Stimulated activated CD8-positive, alpha-beta memory T cell treated with anti-CD3 and anti-CD28 coated beads, Interleukin-4, amount 100 ng/mL, for 24 hours (primary cell): ENCODE measurements at places on chromosomes 11 and 22.

GRCh38 chr22:50044485-50045118 is 13.5 kb downstream of the TTLL8 start:
- no peak for DNase-seq

DNA sequence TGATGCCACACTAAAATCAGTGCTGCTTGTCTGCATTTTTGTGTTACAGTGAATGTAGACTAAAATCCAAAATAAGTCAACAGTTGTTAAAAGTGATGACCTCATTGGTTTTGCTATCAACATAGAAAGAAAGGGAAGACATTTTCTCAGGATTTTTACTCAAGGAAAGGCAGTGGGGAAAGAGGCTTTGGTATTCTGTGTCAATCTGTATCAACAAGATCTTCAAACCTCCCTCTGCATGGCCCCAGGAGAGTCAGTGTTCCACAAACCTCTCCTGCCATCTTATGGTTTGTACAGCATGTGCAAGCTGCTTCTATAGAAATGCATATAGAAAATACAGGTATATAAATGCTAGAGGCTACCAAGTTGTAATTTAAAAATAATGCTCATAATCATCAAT is 13.8 kb upstream of the OR51M1 start:
- no peak for DNase-seq

GRCh38 chr22:26302726-26303125 is 126.3 kb upstream of the ASPHD2 start:
- DNase-seq: no peak

GRCh38 chr11:104798789-104799188 is 99.5 kb downstream of the CASP12 start:
- no peak for DNase-seq

- DNase-seq: no peak
Observed at GRCh38 chr11:33475993-33476392, 218.8 kb downstream of the HIPK3 start.

DNA sequence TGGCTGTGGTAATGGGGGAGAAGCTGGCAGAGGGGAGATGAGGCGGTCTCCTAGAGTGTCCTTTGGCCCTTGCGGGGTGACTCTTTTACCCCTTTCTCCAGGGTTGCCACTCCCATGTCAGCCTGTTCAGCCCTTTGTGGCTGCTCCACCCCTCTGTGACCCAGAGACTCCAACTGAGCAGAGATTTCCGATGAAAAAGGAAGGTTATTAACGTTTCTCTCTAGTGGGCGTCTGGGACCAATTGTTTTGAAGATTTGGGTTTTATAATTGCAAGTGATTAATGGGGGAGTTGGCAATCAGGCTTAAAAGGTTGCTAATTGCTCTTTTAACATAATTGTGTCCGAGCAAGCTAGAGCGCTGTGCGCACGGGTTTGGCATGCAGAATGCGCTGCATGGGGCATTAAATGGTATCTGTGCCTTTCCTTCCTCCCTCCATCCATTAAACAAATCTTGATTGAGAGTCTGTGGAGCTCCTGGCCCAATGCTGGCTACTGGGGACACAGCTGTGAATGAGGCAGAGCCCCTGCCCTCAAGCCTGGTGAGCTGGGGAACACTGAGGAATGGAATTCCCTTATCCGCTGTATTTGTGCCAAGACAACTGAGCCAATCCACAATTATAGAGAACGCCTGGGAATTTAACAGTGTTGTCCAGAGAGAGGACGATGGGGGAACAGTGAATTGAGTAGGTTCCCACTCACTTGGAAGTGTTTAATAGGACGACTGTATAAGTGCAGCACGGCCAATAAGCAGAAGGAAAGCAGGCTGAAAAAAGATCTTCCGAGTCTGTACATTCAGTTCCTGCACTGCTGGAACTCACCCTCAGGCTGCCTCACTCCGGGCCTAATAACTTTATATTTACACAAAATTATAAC is 295.9 kb downstream of the MIAT start:
- no peak for DNase-seq

DNA sequence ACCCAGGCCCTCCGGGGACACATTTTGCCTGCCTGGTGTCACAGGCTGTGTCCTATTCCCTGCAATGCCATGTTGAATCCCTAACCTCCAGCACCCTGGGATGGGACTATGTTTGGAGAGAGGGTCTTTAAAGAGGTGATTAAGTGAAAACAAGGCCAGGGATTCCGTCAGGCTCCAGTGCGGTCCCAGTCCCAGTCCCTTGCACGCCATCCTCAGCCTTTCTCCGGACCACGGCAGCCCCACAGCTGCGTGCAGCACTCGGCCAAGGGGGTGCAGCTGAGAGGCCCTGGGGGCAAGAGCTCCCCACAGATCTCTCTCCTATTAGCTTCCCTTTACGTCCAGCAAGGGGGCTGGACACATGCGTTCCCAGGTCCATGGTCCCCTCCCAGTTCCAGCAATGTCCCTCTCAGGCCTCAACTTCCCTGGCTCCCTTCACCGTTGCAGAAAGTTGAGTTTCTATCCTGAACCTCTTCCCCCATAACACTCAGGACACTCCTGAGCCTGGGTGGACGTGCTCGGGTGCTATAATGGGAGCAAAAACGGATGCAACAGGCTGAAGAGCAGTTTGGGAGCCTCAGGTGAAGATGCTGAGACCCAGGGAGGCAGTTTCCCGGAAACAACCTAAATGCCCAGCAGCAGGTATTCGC is 1422.7 kb downstream of the BRD1 start:
- DNase-seq: no peak

DNA sequence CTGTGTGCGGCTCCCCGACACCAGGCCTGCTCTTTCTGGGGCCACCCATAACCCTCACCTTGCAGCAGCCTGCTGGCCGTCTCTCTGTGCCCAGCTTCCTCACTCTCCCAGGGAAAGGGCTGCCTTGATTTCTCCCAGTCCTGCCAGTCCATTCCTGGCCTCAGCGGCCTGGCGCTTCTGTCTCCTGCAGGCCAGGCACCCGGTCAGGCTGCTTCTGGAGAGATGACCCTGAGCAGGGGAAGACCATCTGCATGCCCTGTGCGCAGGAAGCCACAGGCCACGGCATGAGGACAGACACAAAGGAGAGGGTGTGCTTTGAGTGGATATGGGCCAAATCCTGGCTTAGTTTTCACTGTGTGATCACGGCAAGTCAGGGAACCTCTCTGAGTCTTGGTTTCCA is 86.2 kb downstream of the TSPAN18 start:
- no peak for DNase-seq

DNA sequence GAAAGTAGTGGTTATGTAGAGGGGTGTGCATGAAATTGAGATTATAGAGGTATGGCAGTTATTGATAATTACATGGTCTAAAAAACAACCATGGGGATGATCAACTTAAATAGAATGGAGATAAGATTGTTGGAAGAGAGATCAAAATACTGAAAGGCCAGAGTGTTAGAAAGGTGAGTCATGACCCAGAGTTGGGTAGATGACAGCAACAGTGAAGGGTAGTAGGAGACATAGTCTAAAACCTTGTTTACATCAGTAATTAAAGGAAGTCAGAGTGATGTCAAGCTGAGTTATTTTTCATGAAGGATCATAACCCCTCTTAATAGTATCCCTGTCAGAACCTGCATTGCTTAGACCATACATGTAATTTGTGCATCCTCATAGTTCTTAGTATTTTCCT is 110.9 kb downstream of the ELP4 start:
- DNase-seq: no peak

DNA sequence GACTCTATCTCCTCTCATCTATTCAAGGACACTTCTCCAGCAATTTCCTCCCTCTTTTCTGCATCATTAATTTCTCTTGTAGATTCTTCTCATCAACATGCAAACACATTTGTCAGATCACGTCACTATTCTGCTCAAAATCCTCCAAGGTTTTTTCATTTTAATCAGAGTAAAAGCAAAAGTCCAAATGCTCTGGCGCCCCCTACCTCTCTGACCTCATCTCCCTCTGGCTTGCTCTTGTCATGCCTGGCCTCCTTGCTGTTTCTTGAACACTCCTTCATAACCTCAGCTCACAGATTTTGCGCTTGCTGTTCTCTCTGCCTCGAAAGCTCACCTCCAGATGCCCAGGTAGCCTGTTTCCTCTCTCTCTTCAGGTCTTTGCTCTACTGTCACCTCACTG is 22.4 kb downstream of the RTCB start:
- no peak for DNase-seq

DNA sequence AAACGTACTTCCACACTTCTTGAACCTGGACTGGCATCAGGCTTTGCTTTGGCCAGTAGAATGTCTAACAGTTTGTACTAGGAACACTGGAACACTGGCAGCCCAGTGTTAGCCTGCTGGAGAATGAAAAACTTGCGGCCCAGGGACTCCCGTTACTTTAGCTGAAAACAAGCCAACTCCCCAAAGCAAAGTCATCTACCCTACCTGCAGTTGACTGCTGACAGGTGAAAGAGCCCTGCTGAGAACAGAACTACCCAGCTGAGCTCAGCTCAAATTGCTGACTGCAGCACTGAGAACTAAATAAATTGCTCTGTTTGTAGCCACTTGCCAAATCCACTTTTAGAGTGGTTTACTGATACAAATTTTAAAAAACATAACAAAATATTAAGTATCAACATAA is 342.5 kb downstream of the LRRC4C start:
- DNase-seq: no peak

- DNase-seq: no peak
Observed at GRCh38 chr11:92473736-92474135, 249.1 kb downstream of the FAT3 start.

DNA sequence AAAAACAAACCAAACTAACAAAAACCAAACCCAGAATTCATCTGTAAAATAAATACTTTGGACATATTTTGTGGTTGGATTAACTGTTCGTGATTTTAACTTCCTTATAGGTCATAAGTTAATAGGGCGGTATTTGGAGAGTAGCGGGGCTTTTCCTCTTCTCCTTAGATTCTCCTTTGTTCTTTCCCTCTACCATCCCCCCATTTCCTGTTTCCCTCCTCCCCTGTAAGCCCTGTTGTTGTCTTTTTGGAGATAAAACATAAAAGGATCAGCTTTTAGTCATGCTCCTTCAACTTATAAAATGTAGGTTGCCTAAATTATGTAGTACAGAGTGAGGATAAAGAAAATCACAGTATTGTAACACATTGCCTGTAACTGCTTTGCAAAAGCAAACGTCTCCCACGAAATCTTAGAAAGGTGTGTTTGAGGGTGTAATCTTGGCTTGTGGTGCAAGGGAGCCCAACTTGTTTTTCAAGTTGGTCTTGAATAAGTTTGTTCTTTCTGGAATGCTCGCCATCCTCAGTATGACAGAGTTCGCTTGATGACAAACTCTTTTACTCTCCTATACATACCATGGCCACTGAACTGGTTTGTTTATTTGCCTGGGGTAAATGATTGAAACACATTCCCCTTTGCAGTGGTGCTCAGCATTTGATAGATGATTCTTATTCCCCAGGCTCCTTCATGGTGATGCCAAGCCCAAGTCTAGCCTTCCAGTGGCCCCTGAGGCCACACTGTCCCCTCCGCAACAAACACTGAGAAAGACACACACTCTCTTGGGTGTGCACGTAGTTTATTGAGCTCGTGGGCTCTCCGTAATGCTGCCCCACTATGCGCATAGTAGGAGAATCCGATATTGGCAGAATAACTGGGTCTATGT is 49.4 kb downstream of the TEAD1 start:
- no peak for DNase-seq

DNA sequence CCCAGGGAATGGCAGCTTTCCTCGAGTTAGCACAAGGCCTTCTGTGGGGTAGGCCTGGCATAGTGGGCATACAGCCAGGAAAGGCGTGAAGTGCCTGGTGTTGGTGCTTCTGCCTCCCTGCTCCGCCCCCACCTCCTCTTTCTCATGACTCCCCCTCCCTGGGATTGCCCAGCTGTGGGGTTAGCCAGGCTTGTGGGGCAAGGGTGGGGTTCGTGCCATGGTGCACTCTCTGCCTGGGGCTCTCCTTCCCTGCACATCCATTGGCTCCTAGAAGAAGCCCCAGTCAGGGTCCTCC is 236.8 kb upstream of the NCAM1 start:
- DNase-seq: no peak
